Epithelial cell of prostate (primary cell): ENCODE measurements at places on chromosomes 7 and 10.
A peak's percentile ranks its signal among the peaks of the same experiment; 100 is the strongest.

DNA sequence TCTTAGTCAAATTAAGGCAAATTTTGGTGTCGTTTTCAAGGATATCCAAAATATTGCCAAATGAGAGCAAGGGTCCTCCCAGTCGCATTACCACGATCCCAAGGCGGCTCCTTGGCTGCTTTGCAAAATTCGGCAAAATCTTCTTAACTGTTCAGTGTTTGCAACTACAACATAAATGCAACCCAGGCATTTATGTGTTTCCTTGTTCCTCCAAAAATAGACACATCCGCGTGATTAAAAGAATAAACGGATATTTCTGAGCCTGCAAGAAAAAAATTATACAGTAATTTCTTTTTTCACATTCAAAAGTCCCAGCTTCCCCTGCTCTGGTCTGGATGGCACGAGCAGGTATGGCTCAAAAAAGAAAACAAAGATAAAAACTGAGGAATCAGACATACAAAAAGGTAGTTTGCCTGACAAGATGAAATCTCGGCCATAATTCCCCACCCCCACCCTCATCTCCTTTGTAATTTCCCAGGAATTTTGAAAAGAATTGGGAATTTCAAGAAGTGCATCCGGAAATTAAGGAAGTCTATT lies 6.0 kb downstream of the SKIDA1 start:
- no peak for DNase-seq

GRCh38 chr7:93877742-93878141 lies 12.8 kb downstream of the TFPI2 start:
- no peak for DNase-seq

- DNase-seq: no peak
These were observed 59.7 kb upstream of the LAMB4 start for GRCh38 chr7:108189733-108190388.

GRCh38 chr7:19020711-19021110 lies 96.7 kb downstream of the TWIST1 start:
- peak; percentile 26 for DNase-seq

- no peak for DNase-seq
These were observed 7.1 kb upstream of the ARHGAP21 start for GRCh38 chr10:24730811-24731210.

DNA sequence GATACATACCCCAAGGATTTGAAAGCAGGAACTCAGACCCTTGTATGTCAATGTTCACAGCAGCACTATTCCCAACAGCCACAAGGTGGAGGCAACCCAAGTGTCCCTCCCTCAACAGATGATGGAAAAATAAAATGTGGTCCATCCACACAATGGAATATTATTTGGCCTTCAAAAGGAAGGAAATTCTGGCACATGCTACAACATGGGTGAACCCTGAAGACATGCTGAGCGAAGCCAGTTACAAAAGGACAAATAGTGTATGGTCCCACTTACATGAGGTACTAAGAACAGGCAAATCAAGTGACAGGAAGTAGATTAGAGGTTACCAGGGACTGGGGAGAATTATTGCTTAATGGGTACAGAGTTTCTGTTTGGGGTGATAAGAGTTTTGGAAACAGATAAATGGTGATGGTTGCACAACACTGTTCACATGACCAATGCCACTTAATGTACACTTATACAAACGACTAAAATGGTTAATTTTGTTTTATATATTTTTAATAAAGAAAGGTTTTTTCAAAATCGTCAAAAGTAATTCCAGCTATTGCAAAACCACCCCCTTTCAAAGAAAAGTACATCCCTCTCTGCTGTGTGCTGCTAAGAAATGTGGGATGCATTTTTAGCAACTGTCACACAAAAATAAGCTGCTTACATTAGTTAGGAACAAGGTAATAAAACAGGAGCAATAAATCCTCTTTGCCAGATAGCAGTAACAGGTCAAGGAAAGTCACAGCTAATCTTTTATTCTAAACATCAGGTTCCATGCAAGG lies 85.7 kb downstream of the GRB10 start:
- DNase-seq: no peak

GRCh38 chr10:114022766-114023597 lies 20.7 kb upstream of the ADRB1 start:
- no peak for DNase-seq

- DNase-seq: no peak
These were observed 1107.2 kb upstream of the CELF2 start for GRCh38 chr10:9910446-9910845.

DNA sequence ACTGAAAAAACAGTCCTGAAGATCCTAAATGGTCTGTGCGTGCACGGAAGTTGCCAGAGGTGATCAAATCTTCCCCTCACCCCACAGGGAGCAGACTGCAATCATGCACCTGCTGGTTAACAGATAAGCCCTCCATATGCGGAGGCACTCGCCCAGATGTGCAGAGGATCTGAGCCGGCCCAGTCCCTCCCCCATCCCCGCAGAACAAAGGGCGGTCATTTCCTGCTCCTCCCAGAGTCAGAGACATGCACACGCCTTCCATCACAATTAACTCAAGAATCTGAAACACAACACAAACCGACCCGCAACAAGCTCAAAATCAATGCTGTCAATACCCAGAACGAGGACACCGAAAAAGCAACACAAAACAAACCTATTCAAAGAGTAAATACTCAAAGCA lies 24.2 kb downstream of the CRTAC1 start:
- DNase-seq: no peak

DNA sequence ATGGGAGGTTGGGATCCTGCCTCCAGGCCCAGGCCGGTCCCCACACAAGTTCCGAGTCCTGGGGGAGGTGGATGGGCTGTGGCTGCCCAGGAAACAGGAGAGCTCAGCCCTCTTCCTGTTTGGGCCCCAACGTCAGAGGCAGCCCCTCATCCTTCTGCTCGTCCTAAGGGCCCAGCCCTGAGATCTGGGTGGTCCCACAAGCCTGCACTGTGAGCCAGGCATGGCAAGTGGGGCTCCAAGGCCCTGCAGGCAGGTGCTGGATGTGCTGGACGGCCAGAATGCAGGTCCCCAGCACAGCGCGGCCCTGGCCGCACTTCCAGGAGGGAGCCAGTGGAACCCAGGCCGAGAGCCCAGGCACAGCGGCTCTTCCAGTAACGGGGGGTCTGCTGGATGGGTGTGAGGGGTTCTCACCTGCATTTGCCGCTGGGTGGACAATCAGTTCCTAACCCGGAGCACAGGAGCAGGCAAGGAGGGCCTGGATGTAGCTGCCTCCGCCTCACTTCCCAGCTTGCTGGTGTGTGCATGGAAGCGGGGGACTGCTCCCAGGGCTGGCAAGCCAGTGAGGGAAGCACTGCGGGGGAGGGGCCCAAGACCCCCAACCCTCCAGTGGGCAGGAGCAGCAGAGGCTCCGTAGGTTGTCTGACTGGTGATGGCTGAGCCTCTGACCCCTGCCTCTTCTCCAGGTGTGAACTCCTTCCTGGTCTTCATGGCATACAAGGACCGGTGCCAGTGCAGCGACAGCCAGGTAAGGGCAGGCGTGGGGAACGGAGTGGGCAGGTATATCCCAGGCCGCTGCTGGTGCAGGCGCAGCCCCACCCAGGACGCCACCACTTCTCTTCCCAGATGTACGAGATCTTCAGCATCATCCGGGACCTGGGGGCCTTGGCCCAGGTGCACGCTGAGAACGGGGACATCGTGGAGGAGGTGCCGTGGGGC lies 9.7 kb downstream of the DPYSL4 start:
- no peak for DNase-seq

GRCh38 chr7:128067983-128068382 lies 36.7 kb upstream of the LRRC4 start:
- no peak for DNase-seq

GRCh38 chr10:95354110-95354509 lies 63.3 kb upstream of the PDLIM1 start:
- no peak for DNase-seq

DNA sequence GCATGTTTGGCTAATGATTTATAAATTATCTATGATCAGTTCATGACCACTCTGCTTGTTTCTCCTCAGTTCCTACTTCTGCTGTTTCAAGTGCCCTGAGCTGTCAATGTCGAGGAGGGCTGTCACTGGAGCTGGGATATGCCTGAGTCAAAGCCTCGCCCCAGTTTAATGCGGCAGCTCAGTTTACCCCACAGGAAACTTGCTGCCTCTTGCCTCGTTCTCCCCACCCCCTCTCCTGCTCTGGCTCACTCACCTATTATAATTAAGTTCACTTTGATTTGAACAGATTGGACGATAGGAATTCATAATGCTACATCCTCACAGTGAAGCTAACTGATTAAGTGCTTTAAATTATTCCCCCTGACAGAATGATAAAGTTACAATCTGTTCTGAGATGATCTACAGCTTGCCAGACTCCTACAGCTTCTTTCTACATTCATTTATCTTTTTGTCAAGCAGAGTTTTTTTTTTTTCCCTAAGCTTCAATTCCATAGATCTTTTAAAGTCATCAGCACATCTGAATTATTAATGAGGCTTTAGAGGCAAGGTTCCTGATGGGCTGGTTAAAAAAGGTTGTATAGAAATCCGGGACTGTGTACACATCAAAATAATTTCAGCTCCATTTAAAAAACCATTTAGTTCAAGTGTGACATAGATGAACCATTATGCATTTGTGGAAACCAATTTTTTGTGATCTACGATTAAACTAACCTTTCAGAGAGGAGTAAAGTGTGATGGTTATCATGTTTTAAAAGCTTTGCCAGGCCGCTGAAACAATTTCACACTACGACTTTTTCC lies 758.3 kb downstream of the KCNMA1 start:
- no peak for DNase-seq

DNA sequence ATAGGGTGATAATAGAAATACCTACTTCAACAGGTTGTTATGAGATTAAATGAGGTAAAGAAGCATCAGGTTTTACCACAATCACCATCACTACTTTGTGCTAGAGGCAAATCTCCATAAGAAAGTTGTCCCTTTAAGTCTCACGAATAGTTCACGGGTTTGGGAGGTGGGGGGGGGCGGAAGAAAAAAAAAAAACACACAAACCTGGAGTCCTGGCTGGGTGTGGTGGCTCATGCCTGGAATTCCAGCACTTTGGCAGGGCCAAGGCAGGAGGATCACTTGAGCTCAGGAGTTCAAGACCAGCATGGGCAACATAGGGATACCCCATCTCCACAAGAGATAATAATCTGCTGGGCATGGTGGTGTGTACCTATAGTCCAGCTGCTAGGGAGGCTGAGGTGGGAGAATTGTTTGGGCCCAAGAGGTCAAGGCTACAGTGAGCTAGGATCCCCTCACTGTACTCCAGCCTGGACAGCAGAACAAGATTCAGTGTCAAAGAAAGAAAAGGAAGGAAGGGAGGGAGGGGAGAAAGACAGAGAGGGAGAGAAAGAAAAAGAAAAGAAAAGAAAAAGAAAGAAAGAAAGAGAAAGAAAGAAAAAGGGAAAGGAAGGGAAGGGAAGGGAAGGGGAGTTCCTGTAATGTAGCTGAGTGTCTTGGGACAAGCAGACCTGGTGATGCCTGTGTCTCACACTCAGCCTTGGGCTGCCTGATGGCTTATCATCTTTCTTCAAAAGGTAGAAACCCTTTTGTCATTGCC lies 231.4 kb downstream of the CREB5 start:
- DNase-seq: no peak
